ENCODE measurements at places on chromosomes 11 and 22.

- peak; percentile 77 for DNase-seq
Measured at GRCh38 chr11:208181-208916, 841 bp downstream of the RIC8A start.

DNA sequence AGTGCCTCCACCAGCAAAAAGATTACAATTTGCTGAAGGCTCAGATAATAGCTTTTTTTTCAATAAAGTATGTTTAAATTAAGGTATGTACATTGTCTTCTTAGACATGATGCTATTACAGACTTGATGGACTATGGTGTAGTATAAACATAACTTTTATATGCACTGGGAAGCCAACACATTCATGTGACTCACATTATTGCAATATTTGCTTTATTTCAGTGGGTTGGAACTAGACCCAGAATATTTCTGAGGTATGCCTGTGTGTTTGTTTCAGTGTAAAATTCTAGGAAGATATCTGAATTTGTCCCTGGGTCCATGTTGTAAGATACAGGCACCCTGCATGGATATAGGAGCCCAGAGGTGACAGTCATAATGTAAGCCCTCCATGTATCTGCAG, 120.0 kb upstream of the BDNF start:
- DNase-seq = no peak

DNA sequence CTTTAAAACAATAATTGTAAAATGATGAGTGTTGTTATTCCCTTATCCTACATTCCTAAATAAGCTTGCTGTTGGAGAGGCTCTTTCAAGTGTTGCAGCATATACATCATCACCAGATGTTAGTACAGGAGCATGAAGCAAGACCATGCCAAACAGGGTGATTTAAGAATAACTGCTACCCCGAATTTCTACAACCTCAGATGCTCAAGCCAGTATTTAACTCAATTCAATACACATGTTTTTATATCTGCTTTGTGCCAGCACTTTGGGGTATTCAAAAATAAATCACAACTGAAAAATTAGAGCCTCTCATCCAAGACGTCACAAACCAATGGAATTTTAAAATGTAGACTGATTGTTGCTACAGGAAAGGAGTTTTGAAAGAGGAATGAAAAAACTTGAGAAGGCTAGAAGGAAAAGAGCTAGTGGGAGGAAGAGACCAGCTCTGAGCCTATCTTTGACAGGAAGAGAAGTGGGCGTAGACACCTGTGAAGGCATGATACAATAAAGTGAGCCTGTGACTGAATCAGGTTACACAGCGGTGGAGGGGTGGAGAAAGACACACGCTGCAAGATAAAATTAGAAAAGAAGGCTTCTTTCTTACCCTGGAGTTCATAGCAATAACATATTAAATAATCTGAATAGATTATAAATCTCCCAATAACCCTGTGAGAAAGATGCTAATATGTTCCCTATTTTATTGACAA, 95.8 kb downstream of the DLG2 start:
- no peak for DNase-seq

DNA sequence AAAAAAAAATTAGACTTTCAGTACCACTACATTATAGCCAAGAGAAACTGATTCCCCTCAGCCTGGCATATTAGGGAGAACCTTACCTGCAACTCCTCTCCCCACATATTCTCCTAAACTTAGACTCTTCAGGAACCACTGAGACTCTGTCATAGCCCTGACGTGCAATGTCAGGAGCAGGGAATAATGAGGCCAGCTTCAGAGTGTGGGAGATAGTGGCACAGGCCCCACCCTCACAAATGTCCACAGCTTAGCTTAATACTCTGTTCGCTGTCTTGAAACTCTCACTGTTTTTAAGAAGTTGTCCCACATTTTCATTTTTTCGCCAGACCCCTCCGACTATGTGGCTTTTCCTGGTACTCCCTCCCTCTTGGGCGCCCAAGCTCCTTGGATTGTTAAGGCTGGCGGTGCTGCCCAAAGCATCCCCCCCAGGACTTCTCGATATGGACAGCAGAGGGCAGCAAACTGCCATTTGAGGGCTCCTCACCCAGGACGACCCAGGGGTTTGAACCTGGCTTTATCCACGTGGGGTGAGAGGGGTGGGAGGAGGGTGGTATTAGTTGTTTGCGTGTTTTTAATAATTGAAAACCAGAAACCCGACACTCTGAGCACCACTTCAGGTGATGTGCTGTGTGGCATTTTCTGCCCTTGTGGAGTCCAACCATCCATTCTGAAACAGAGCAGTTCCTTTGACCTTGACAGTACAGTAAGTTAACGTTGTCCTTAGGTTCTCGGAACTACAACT, 45.2 kb upstream of the RASSF10 start:
- peak; percentile 72 for DNase-seq

GRCh38 chr22:30731658-30732057, 37.0 kb downstream of the OSBP2 start:
- DNase-seq = no peak

- DNase-seq = no peak
Measured at GRCh38 chr22:46828323-46828900, 66.0 kb downstream of the TBC1D22A start.

DNA sequence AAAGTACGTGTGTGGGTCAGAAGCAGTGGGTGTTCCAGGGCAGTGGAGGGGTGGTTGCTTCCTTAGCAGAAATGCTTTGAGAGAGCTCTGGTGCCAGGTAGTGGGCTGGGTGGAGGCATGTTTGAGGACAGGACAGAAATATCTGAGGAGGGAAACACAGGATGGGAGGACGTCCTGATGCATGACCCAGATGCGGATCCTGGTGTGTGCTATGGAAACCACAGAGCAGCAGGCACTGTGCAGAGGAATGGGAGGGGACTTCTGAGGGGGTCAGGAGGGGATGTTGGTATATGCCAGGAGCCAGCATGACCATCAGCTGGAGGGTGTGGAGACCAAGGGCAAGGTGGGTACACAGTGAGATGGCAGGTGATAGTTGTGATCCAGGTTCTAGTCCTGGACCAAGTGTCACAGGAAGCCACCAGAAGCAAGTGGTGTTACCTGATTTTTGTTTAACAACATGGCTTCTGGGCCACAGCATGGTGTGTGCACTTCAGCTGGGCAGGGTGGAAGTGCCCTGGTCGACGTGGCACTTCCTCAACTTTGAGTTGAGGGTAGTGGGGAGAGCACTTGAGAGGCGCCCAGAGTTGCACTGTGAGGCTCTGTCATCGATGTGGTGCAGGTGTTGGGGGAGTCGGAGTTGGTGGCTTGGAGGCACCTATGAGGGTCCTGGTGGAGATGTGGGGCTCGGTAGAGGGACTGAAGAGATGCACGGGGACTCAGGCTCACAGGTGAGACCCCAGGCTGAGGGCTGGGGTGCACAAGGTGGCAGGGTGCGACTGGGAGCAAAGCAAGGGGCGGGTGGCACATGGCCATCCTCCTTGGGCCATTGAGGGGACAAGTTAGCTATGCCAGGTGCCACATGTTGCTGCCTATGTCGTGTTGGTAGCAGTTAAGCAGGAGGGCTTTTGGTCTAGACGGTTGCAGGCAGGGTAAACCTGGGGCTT, 7.5 kb downstream of the DGCR8 start:
- no peak for DNase-seq

- DNase-seq = no peak
Measured at GRCh38 chr11:67639438-67639859, at the start of gene TBX10. TSS of gene TBX10 (minus strand) at chr11:67639763. CDS start at chr11:67639472, 291 bp downstream.

GRCh38 chr22:20029550-20030225, 8.8 kb downstream of the TANGO2 start:
- no peak for DNase-seq

DNA sequence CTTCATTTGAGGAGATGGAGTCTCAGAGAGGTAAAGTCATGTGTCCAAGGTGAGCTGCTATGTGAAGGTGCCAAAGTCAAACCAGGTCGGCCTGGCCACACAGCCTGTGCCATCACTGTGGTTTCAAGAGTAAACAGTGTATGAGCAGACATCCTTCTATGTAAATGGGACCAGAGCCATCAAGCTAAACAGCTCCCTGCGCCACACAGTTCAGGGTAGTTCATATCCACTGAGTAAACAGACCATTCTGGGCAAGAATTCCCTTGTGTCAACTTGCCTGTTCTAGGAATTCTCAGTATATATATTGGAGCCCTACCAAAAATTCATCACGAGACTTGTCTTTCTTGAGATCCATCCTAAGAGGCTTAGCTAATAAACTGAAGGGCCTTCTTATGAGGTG, 77.5 kb downstream of the AMOTL1 start:
- DNase-seq = no peak

GRCh38 chr22:50684501-50684900, 11.9 kb downstream of the SHANK3 start:
- no peak for DNase-seq

- DNase-seq = no peak
Measured at GRCh38 chr11:126333142-126333541, 22.3 kb upstream of the ST3GAL4 start.

DNA sequence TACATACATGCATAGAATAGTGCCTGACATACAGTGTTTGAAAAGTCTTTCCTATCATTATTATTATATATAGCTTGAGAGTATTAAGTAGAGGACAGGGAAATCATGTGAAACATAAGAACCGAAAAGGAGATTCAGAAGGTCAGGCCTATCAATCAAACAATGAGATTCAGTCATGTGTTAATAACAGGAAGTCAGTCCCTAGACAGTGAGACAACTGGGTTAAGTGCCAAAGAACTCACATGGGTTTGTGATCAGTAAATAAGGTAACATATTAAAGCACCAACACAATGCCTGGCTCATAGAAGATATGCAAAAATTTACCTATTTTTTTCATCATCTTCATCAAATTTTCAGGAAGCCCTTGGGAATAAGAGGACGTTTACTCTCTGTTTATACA, 174.3 kb upstream of the FAT3 start:
- DNase-seq = no peak

- DNase-seq = no peak
Measured at GRCh38 chr11:32005786-32006416, 85.0 kb upstream of the RCN1 start.

- DNase-seq = no peak
Measured at GRCh38 chr11:94194712-94195111, 66.1 kb downstream of the PANX1 start.

DNA sequence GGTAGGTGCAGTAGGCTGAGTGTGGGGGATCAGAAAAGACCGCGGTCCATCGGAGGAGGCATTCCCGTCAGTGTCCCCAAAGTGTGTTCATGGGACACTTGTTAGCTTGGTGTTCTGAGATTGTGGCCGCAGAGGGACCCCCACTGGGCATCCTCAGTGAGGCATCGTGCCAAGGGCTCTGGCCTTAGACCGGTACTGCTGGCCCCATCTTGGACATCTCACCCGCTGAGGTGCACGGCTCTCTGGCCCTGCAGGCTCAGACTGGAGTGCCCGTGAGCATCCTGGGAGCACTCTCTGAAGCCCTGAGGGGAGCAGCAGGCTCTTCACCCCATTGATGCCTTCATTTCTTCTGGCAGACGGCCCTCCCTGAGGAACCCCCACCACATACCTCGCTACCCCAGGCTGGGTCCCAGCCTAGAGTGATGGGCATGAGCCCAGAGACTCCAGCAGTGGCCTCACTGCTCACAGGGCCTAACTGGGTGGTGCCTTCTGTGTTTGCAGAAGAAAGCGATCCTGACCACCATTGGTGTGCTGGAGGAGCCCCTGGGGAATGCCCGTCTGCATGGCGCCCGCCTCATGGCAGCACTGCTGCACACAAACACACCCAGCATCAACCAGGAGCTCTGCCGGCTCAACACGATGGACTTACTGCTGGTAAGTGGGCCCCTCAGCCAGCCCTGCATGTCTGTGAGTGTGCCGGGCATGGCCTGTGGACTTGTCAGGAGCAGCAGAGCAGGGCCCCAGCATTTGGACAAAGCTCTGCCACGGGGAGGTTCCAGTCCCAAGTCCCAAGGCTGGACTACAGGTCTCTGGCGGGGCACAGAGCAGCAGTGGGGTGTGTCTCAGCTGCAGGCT, 51.6 kb downstream of the SBF1 start:
- no peak for DNase-seq

DNA sequence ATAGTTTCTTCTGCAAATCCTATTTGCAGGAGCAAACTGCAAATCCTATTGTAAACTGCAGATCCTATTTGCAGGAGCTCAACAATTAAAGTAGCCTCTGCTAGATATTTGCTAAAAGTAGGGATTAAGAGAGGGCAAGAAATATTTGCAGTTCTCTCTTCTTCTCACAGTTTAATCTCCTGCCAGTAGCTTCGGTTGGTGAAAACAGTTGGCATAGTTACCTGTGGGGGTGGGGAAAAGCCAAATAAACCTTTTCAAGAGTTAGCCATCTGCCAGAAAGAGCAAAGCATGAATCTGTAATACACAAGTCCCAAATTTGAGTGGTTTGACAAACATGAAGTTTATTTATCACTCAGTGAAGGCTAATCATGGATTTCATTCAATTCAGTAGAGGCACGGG, 942.5 kb downstream of the JRKL start:
- DNase-seq = no peak

GRCh38 chr11:57746920-57747319, 4.7 kb downstream of the BTBD18 start:
- no peak for DNase-seq

GRCh38 chr11:19696073-19696472, 16.6 kb upstream of the NAV2 start:
- DNase-seq = no peak

- no peak for DNase-seq
Measured at GRCh38 chr22:30626413-30626812, 9.2 kb upstream of the SLC35E4 start.

DNA sequence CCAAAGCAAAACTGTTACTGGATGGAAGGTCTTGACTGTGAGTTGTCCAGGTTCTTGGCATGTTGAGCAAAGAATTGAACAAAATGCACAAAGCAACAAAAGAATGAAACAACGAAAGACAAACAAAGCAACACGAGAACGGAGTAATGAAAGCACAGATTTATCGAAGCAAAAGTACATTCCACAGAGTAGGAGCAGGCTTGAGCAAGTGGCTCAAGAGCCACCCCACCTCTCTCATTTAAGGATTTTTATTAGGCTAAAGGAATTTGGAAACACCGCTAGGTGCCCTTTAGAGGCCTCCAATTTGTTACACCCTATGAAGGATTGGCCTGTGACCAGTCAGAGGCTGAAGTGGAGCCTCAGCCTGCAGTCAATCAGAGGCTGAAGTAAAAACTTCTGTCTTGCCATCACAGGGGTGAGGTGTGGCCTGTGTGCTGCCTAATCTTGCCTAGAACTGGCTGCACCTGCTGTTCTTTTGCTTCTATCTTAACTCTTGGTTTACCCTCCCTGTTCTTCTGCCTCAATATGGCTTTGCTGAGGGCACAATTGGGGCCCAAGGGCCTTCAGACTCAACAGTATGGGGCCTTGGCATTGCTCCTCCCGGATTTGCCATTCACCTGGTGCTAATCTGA, 59.4 kb upstream of the FTH1 start:
- DNase-seq = no peak

- no peak for DNase-seq
Measured at GRCh38 chr11:34909955-34910354, 6.2 kb downstream of the APIP start.

- DNase-seq = no peak
Measured at GRCh38 chr11:119723243-119723951, 5.6 kb downstream of the NECTIN1 start.
